ENCODE measurements at places on chromosomes 6 and 20. TPM values are rescaled to one million over a fixed set of nuclear protein-coding genes. Genes with fewer than 3 reads are reported as not detected.

GRCh38 chr6:128230267-128230989 lies 290.0 kb downstream of the PTPRK start:
- H3K4me3 ChIP-seq, result no peak overlapping the region
- no peaks in the 10 kb centered on the region for H3K4me1 ChIP-seq
- H3K36me3 ChIP-seq, result no peaks in the 10 kb centered on the region
- no peak overlapping the region for H3K27ac ChIP-seq

DNA sequence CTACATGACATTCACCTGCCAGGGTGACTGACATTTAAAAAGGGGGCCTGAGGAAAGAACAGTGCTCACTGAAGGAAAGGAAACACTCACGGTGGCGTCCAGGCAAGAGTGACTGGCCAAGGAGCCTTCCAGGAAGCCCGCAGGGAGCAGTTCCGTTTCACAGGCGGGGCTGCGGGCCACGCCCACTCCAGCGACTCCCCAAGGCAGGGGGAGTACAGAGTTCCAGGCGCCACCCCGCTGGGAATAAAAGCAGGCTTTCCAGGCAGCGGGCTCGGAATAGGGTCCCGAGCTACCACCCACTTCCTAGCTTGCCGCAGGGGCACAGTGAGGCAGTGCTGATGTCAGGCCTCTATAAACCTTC lies 34.2 kb downstream of the PKIG start:
- H3K4me1 ChIP-seq, result peaks cover 35% of the 10 kb centered on the region
- DNase-seq, result peak; percentile 80
- peak overlapping the region; percentile 73 for H3K27ac ChIP-seq
- no peaks in the 10 kb centered on the region for H3K27me3 ChIP-seq
- no peaks in the 10 kb centered on the region for H3K36me3 ChIP-seq

GRCh38 chr20:62624325-62624690 lies 18.0 kb upstream of the SLCO4A1 start:
- DNase-seq, result no peak
- no peaks in the 10 kb centered on the region for H3K27me3 ChIP-seq
- H3K27ac ChIP-seq, result peak overlapping the region; percentile 68

GRCh38 chr20:47148059-47148458 lies 208.4 kb downstream of the ZMYND8 start:
- H3K4me1 ChIP-seq, result no peaks in the 10 kb centered on the region
- H3K4me3 ChIP-seq, result no peak overlapping the region
- no peak for DNase-seq
- H3K27ac ChIP-seq, result no peak overlapping the region
- H3K27me3 ChIP-seq, result no peaks in the 10 kb centered on the region

DNA sequence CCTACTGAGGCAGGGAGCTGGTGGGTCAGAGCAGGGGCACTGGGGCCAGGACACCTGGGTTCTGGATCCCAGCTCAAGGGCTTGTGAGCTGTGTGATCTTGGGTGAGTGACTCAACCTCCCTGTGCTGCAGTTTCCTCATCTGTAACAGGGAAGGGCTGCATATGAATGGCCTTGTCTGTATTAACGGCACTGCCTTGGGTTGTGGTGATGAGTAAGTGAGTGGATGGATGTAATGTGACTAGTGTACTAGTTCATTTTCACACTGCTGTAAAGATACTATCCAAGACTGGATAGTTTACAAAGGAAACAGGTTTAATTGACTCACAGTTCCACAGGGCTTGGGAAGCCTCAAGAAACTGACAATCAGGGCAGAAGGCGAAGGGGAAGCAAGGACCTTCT lies 233.5 kb downstream of the TAF4 start:
- DNase-seq, result no peak
- H3K4me3 ChIP-seq, result no peak overlapping the region
- H3K4me1 ChIP-seq, result no peaks in the 10 kb centered on the region
- H3K27ac ChIP-seq, result no peak overlapping the region
- H3K36me3 ChIP-seq, result no peaks in the 10 kb centered on the region

DNA sequence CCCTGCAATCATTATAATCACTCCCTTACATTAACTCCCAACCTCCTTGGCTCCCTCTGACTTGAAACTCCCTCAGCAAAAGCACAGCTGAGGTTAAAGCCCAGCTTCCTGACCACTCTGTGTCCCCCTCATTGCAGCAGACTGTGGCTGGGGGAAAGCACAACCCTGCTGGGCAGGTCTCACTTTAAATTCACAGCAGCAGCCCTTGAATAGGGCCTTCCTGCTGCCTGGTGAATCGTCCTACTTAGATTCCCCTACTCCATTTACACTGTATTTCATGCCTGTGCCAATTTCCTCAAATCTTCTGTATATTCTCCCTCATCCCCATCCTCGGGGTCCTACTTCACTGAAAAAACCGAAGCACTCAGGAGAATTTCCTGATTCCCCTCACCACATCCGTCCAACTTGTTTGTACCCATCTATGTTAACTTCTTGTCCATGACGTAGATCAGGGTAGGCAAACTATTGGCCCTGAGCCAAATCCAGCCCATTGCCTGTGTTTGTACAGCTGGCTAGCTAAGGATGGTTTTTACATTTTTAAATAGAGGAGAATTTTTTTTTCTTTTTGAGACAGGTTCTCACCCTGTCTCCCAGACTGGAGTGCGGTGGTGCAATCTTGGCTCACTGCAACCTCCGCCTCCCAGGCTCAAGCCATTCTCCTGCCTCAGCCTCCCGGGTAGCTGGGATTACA lies 31.5 kb upstream of the GCM1 start:
- no peaks in the 10 kb centered on the region for H3K4me1 ChIP-seq
- peak; percentile 21 for DNase-seq
- no peak overlapping the region for H3K27ac ChIP-seq
- H3K36me3 ChIP-seq, result no peaks in the 10 kb centered on the region
- H3K4me3 ChIP-seq, result no peak overlapping the region
- no peaks in the 10 kb centered on the region for H3K27me3 ChIP-seq

The CEP43 gene
- 4.4 TPM for total RNA-seq

The KIFC1 gene
- 0.25 TPM for total RNA-seq

DNA sequence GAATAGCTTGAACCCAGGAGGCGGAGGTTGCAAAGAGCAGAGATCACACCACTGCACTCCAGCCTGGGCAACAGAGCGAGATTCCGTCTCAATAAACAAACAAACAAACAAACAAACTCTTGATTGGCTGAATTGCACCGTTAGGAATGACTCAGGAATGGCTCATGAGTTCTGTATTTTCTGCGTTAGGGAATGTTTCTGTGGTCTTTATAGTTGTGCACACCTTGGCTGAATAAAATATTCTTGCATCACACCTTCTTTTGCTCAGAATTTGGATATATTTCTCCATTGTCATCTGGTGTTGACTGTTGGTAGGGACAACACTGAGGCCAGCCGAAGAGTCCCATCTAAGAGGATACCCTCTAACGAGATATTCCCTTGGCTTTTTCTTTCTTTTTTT lies 19.6 kb upstream of the PI16 start:
- peaks cover 3% of the 10 kb centered on the region for H3K4me1 ChIP-seq
- no peak overlapping the region for H3K27ac ChIP-seq
- no peak overlapping the region for H3K4me3 ChIP-seq
- no peaks in the 10 kb centered on the region for H3K36me3 ChIP-seq
- DNase-seq, result no peak

GRCh38 chr20:54267483-54268003 lies 59.7 kb downstream of the PFDN4 start:
- H3K4me1 ChIP-seq, result no peaks in the 10 kb centered on the region
- no peaks in the 10 kb centered on the region for H3K27me3 ChIP-seq
- no peak for DNase-seq
- H3K4me3 ChIP-seq, result no peak overlapping the region
- H3K36me3 ChIP-seq, result no peaks in the 10 kb centered on the region

GRCh38 chr6:114577109-114577508 lies 234.3 kb upstream of the HS3ST5 start:
- no peak overlapping the region for H3K27ac ChIP-seq
- no peak for DNase-seq
- no peaks in the 10 kb centered on the region for H3K4me1 ChIP-seq
- H3K4me3 ChIP-seq, result no peak overlapping the region
- H3K27me3 ChIP-seq, result no peaks in the 10 kb centered on the region

- H3K4me3 ChIP-seq, result no peak overlapping the region
- H3K4me1 ChIP-seq, result peaks cover 29% of the 10 kb centered on the region
- peak overlapping the region; percentile 33 for H3K27ac ChIP-seq
- H3K36me3 ChIP-seq, result no peaks in the 10 kb centered on the region
Observed at GRCh38 chr20:50429412-50429811, 80.8 kb upstream of the PTPN1 start.

DNA sequence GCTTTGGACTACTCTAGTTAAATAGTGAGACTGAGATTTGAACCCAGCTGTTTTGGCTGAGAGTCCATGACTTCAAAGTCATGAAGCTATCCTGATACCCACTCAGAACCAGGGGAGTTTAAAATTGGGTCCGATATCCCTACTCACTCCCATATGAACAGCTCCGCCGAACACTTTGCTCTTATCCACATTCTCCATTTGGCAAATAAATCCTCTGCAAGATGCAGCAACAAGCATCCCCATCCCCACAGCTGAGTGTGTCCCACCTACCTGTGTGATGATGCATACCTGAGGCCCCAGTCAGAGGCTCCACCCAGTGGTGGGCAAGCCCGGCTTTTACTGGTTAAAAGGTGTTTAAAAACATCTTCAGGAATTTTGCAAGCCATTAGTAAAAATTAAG lies 108.3 kb upstream of the SLC24A3 start:
- H3K27me3 ChIP-seq, result no peaks in the 10 kb centered on the region
- H3K36me3 ChIP-seq, result no peaks in the 10 kb centered on the region
- H3K4me3 ChIP-seq, result no peak overlapping the region
- DNase-seq, result no peak
- no peak overlapping the region for H3K27ac ChIP-seq

DNA sequence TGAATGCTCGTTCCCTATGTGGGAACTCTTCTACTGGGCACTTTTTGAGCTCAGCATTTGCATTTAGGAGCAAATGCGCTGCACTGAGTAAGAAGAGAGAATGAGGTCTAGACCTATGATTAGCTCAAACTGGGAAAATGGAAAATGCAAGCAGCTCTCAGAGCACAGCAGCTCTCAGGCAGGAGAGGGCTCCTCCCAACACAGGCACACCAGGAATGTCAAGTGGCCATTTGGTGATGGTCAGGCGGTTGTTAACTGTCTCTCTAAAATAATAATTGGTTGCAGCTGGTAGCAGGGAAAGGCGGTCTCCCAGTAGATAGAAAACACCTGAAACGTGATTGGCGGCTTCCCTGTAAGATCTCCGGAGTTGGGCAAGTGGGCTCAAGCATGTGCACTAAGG lies 162.0 kb upstream of the ECI2 start:
- H3K4me1 ChIP-seq, result peaks cover 10% of the 10 kb centered on the region
- no peak overlapping the region for H3K27ac ChIP-seq
- no peak for DNase-seq
- no peaks in the 10 kb centered on the region for H3K27me3 ChIP-seq
- no peak overlapping the region for H3K4me3 ChIP-seq
- no peaks in the 10 kb centered on the region for H3K36me3 ChIP-seq

The RCAN2 gene
- 13.2 TPM for total RNA-seq

- H3K27me3 ChIP-seq, result no peaks in the 10 kb centered on the region
- H3K36me3 ChIP-seq, result no peaks in the 10 kb centered on the region
- DNase-seq, result peak; percentile 51
- peak overlapping the region; percentile 85 for H3K27ac ChIP-seq
- H3K4me3 ChIP-seq, result peak overlapping the region; percentile 12
Observed at GRCh38 chr20:57432862-57433491, 41.8 kb downstream of the RBM38 start.

- peak overlapping the region; percentile 66 for H3K4me3 ChIP-seq
- peak; percentile 93 for DNase-seq
- no peaks in the 10 kb centered on the region for H3K36me3 ChIP-seq
- no peaks in the 10 kb centered on the region for H3K27me3 ChIP-seq
Observed at GRCh38 chr6:26521600-26522391, 16.4 kb upstream of the HMGN4 start.

DNA sequence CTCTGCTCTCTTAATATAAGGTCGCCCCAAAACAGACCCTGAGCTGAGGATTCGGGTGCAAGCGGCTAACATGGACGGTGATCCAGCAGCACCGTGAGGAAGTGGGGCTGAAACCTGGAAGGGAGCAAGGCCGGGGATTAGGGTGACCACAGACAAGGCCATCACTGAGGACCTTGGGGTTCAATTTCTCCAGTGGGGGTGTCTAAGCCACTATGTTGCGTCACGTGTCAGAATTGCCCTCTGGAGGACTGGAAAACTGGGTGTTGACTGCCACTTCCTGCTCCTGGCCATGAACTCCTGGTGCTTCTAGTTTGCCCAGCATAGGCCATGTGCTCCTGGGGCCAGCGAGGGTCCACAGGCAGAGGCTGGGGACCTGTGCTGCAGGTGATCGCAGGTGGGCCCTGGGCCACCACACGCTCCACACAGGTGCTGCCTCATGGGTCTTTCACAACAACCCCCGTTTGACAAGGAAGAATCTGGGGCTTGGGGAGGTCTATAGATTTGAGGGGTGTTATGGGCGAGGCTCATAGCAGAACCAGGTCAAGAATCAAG lies 101.9 kb downstream of the CDH26 start:
- H3K4me3 ChIP-seq, result no peak overlapping the region
- H3K4me1 ChIP-seq, result peaks cover 60% of the 10 kb centered on the region
- peak overlapping the region; percentile 54 for H3K27ac ChIP-seq

GRCh38 chr6:2775003-2775402 lies 9.8 kb downstream of the WRNIP1 start:
- no peak overlapping the region for H3K4me3 ChIP-seq
- DNase-seq, result no peak
- H3K27ac ChIP-seq, result no peak overlapping the region
- H3K27me3 ChIP-seq, result no peaks in the 10 kb centered on the region

The KHDC1L gene
- not detected for total RNA-seq

The GSTA3 gene
- total RNA-seq, result not detected

GRCh38 chr6:150730801-150731457 lies 131.2 kb downstream of the PLEKHG1 start:
- no peaks in the 10 kb centered on the region for H3K27me3 ChIP-seq
- H3K36me3 ChIP-seq, result no peaks in the 10 kb centered on the region
- DNase-seq, result no peak
- no peak overlapping the region for H3K4me3 ChIP-seq
- H3K4me1 ChIP-seq, result no peaks in the 10 kb centered on the region

- H3K27me3 ChIP-seq, result no peaks in the 10 kb centered on the region
- no peak overlapping the region for H3K27ac ChIP-seq
Observed at GRCh38 chr6:11806561-11807317, 28.1 kb upstream of the ADTRP start.

DNA sequence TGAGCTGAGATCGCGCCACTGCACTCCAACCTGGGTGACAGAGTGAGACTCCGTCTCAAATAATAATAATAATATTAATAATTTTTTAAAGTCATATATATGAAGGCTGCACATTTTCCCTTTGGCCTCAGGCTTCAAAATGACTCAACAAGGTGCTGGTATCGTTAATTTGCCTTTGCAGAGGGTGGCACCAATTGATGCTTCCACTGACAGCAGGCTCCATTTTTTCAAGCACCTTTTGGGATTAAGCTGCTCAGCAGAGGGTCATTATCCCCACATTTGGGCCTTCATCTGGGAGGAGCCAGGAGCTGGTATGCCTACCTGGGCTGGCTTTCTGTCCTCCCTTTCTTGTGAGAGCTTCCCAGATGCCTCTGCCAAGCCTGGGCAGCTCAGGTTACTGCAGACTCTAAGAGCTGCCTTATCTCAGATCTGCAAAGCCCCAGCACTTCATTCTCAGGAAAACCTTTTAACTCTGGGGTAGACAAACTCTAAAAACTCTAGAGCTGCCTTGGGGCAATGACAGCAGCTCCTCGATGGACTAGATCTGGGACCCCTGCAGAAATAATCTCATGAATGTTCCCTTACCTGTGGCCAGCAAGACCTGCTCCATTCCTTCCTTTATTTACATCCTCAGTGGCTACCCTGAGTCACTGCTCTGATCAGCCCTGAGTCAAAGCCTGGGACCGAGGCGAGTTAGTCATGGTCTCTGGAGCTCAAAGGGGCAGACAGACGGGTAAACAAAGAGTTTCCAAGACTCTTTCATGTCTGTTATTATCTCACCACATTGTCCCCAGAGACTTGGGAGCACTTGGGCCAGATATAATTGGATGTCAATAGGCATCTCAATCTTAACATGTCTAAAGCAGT lies 80.0 kb upstream of the EYA2 start:
- no peak overlapping the region for H3K4me3 ChIP-seq
- no peaks in the 10 kb centered on the region for H3K36me3 ChIP-seq
- no peak overlapping the region for H3K27ac ChIP-seq
- peaks cover 33% of the 10 kb centered on the region for H3K27me3 ChIP-seq
- DNase-seq, result no peak

The MATN4 gene
- total RNA-seq, result not detected
